LHCN-M2 (cell line): ENCODE measurements at places on chromosomes 12 and 14. TPM values are rescaled to one million over a fixed set of nuclear protein-coding genes. Genes with fewer than 3 reads are reported as not detected.

DNA sequence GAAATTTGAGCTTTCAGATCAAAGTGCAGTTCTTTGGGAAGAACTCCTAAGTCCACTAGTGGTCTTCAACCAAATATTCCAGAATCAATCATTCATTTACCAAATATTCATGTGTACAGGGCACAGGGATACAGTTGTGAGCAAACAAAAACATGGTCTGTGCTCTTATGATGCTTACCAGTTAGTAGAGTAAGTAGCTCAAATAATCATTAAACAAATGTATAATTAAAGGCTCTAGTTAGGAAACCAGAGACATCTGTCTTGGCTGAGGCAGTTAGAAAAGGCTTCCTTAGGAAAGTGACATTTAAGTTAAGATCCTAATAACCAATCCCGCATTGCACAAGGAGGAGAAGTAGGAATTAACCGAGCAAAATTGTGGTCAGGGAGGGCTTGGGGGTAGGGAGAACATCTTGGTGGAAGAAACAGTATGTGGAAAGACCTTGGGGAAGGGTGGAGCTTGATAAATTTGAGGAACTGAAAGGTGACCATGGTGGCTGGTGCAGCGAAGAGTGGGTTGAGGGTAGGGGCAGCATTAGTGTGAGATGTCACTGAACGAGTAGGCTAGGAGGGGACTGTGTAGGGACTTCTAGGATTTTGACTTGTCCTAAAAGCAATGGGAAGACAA is 40.0 kb downstream of the PEBP1 start:
- no peak for DNase-seq

DNA sequence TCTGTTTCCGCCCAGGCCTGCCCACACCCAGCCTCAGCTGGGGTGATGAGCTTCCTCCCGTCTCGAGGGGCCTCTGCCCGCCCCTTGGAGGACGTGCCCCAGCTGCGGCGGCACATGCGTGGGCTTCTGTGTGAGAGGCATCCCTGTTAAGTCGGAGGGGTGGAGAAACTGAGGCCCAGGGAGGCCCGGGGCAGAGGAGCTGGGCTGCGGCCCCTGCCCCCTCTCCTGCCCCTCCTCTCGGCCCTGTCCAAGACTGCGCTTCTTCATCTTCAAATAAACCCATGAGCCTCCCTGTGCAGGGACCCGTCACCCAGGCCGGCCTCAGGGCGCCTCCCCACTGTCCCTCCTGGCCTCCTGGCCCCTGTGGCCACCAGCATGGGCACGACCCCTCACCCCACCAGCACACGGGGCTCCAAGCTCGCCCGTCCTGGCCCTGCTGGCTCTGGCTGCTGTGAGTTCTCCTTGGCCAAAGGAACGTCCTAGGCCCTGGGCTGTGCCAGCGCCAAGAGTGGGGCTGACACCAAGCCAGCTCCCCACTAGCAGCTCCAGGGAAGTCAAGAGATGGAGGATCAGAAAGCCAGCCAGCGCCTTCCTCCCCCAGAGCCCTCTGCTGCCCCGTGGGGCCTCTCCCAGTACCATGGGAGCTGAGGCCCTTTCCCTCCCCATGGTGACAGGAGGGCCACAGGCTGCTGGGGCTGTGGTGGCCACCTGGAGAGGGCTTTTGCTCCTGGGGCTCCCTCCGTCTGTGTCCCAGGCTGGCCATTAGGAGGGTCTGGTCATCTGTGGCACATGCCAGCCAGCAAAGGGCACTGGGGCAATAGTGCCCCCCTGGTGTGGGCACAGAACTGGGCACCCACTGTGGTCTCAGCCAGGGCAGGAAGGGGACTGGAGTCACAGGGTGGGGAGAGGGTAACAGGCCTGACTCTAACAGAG is 180.4 kb downstream of the KIF26A start:
- DNase-seq: no peak

DNA sequence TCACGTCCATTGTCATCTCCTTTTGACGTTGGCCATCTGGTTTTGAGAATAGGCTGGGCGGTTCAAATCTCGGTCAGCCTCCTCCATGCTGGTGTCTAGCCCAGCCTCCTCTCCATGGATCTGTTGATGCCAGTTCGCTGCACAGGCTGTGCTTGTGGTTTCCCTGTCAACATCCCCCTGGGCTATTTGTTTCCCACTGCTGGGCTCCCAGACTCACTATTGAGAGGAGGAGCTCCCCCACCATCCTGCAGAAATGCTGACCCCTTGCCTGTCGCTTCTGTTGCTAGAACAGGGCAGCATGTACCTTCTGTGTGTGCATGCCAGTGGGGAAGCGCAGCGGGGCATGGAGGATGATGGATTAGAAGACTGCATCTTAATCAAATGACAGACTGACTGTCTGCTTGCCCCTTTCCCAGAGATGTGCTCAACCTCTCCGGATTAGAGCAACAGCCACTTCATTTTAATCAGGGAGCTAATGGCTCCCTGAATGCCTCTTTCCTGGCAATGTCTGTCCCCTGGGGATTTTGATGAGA is 170.5 kb downstream of the TSPAN9 start:
- DNase-seq: no peak

- DNase-seq: no peak
These were observed 76.1 kb downstream of the RBM19 start for GRCh38 chr12:113889891-113890581.

- no peak for DNase-seq
These were observed 216.5 kb upstream of the BTG1 start for GRCh38 chr12:92362126-92362525.

- no peak for DNase-seq
These were observed 67.6 kb upstream of the SLC38A4 start for GRCh38 chr12:46893434-46893833.

GRCh38 chr12:14362352-14362751 is 3.1 kb upstream of the ATF7IP start:
- no peak for DNase-seq

- DNase-seq: no peak
These were observed 263.0 kb upstream of the G2E3 start for GRCh38 chr14:30295980-30296379.

DNA sequence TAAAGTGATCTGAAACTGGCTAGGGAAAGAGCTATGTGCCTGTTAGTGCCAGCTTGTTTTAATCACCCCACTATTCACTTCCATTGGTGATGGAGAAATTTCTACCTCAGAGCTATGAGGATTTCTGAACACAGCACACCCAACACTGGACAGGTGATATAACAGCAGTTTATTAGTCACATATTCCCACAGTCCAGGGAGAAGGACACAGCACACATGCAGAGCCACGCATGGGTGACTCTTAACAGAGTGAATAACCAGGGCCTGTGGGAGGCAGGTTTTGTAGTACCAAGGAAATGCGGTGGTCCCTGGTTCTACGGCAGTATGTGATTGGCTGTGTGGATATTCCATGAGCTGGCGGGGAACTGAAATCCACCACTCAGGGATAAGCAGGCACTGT is 455.1 kb downstream of the BTG1 start:
- DNase-seq: no peak

DNA sequence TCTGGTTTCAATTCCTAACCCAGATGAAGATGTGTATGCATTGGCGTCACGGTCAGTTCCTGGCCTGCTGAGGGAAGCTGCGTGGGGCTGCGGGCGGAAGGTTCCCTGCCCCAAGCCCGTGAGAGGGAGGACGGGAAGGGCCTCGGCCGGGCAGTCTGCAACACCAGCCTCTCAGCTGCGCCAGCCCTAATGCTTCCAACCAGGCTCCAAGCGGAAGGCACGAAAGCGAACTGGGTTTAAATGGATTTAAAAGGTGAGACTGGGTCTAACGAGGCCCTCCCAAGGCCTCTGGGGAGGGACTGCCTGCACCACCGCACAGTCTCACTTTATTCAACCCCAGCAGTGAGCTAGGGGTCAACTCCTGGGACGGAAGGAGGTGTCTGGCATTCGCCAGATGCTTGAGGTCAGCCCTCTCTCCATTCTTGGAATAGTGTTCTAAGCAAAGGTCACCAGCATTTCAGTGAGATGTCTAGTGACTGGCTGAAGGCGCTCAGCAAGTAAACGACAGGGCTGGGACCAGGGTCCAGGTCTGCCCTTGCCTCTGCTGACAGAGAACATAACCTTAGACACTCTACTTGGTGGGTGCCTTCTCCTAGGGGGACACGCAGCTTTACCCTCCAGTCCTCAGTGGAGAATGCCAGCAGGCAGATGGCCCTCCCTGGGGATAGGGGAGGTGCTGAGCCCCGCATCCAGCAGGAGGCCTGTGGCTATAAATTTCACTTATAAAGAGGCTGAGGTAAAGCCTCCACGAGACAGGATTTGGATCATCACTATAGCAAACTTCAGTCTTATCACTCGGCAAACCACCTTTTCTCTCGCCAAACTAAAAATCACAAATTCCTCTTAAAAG is 92.2 kb downstream of the PIWIL1 start:
- DNase-seq: no peak

DNA sequence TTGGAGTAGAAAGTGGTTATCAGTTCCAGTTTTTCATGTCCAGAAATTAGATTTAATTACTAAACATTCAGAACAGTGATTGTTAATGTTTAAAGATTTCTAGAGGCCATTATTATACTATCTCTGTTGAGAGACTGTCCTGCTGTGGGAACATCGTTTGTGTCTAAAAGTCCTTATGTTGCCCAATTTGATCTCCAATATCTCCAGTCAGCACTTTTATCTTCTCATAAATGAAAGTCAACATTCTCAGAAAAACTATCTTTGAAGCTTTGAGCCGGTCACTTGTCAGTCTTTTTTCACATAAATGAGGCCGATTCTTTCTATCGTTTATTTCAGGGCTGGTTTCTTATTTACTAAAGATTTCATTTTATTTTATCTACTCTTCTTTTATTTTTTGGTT is 90.8 kb upstream of the NPAS3 start:
- no peak for DNase-seq

DNA sequence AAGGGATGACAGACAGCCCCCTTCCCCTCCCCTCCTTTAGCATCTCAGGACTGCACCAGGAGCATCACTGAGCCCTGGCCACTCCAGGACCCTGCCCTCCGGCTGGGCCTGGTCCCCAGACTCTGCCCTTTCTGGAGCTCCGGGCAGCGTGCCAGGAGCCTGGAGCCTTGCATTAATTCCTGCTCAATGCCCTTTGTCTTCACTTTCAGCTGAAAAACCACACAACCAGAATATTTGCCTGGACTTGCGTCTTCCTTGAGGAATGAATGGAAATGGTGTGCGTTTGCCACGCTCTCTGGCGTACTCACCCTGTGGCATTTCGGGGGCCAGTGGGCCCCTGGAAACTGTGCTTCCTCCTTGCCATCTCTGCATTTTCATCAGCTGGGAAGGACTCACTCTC is 8.5 kb upstream of the RFLNA start:
- no peak for DNase-seq

DNA sequence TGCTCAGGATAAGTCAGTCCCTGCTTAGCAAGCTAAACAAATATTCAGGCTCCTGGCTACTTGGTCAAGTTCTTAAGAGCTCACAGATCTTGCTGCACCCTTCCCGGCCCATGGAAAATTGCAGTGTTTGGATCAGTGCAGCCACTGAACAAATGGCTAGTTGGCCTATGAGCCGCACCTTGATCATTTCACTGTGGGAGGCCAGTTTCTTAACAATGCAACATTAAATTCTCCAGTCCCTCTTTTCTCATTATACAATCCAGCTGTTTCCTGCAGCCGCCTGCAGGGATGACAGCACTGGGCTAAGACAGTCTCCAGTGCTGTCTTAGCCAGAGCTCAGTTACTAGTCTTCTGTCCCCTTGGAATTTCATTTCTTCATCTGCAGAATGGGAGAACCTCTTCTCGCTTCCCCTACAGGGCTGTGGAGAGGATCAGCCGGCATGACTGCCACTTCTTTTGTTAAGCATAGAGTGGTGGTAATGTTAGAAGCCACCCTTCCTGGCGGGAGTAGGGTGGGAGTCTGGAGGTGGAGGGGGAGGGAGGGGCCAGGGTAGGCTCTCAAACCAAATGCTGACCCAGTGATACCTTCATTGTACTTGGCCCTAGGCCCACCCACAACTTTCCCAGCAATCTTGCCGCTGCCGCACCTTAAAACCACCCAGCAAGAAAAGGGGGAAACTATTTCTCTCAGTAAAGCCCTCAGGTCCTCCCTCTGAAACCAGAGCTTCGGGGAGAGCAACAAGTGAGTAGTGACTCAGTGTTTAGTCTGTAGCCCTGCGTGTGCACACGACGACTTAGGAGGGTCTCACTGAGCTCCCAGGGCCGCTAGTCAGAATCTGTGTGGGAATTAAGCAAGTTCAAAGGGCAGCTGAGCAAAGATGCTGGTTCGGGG is 145.7 kb downstream of the NUAK1 start:
- DNase-seq: no peak

- DNase-seq: no peak
These were observed 78.4 kb downstream of the TTC8 start for GRCh38 chr14:88902850-88903249.

The IL22 gene
- total RNA-seq: not detected in 2 replicates

DNA sequence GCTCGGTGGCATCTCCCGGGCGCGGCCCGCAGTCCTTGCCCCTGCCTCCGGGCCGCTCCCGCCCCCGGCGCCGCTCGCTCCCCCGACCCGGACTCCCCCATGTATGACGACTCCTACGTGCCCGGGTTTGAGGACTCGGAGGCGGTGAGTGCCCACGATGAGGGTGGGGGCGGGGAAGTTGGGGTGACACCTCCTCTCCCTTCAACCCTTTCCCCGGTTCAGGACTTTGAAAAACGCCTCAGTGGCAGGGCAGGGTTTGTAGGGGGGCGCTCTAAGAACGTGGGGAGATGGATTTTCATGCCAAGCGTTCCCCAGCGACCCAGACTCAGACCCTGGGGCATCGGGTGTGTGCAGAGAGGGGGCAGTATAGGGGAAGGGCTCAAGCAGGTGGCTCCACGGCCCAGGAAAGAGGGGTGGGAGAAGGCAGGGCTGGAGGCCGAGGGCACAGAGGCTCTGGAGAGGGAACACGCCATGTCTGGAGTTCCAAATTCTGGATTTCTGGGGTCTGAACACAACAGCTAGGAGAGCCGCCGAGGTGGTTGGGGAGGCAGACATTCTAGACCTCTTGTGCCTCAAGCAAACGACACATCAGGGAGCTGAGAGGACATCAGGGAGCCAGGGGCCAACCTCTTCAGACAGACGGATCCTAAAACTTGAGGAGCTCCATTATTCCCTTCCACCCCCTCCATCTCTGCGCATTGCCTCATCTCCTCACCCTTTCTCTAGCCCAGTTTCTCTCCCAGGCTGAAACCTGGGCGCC is 715 bp downstream of the CACNB3 start:
- no peak for DNase-seq

GRCh38 chr12:71752891-71753290 is 1.8 kb upstream of the RAB21 start:
- DNase-seq: no peak

The ATN1 gene
- 15.4 and 20.0 TPM in 2 replicates for total RNA-seq

The DLGAP5 gene
- total RNA-seq: 91.2 and 97.3 TPM in 2 replicates

DNA sequence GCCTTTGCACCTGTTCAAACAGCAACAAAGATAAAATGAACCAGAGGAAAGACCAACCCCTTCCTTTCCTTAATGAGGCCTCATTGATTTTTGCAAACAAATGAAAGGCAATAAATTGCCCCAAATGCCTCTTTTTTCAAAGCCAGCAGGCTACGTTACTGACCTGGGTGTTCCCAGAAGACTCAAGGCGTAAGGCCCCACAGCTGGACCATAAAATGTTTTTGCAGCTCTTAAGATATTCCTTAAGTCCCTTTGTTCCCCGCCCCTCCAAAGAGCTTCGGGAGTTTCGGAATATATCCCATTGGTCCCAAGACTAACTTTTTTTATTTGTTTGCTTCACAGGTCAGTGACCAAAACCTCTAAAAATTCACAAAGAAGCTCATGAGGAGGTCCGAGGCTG is 462.9 kb upstream of the PRICKLE1 start:
- DNase-seq: no peak
